ENCODE measurements at places on chromosomes 12 and 14. TPM values are rescaled to one million over a fixed set of nuclear protein-coding genes. Genes with fewer than 3 reads are reported as not detected.

LMO3 gene
- total RNA-seq = 39.4 TPM

JPH4 gene
- total RNA-seq = not detected

DNA sequence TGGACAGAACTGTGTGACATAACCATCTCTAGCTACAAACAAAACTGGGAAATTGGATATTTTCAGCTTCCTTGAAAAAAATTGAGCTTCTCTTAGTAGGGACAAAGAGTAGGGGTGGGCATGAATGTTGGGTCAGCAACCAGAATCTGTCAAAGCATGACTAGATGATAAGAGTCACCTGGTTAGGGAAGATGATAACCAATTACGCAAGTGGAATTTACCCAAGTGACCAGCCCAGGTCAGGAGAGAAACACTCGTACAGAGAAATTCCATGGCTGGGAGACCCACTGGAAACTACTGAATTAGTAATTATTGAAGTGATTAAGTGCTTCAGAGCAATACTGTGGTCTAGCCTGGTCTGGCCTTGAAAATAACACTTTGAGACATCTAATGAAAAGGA lies 36.3 kb upstream of the C12orf75 start:
- no peak for DNase-seq

GRCh38 chr14:39140170-39140569 lies 26.0 kb downstream of the GEMIN2 start:
- DNase-seq = no peak

CD163L1 gene
- total RNA-seq = 1.1 TPM

- no peak for DNase-seq
Measured at GRCh38 chr14:29475641-29476040, 452.0 kb downstream of the PRKD1 start.

- DNase-seq = no peak
Measured at GRCh38 chr12:51895378-51896135, 7.7 kb downstream of the ANKRD33 start.

- DNase-seq = no peak
Measured at GRCh38 chr12:4287325-4288211, 14.0 kb downstream of the CCND2 start.

DNA sequence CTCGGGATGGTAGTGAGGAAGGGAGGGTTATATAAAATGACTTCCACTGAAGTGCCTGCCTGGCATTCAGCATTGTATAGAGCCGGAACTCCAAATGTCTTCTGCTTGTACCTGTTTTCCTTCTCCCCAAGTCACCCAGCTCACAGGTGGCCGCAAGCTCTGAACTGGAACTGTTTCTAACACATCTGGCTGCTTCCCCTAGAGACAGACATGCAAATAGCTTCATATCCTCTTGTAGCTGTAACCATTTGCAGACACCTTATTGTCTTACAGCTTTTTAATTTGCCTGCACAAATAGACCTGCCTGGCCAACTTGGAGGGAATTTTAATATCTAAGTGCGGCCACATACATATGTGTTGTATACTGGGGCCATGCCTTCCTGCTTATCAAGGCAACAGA lies 126.0 kb downstream of the CHST11 start:
- no peak for DNase-seq

DNA sequence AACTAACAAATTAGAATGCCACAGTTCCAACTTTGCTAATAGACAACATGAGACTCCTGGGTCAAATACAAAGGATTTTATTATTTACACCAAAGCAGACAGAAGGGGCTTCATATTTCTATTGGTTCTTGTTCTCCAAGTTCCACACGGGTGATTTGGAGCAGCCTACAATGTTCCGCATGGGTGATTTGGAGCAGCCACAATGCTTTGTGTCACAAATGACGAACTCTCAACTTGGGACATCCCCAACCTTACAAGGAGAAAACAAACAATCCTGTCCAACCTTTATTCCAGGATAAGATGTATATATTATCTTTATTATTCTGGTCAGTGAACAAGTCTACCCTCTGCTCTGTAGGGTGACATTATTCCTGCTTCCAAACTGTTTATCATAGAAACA lies 694.3 kb upstream of the MGAT4C start:
- no peak for DNase-seq

Measured in progenitor cell of endocrine pancreas (in vitro differentiated cells).